ENCODE measurements at places on chromosomes 7 and 10.

- no peak for DNase-seq
These were observed 36.8 kb downstream of the SLC35B4 start for GRCh38 chr7:134279898-134280297.

DNA sequence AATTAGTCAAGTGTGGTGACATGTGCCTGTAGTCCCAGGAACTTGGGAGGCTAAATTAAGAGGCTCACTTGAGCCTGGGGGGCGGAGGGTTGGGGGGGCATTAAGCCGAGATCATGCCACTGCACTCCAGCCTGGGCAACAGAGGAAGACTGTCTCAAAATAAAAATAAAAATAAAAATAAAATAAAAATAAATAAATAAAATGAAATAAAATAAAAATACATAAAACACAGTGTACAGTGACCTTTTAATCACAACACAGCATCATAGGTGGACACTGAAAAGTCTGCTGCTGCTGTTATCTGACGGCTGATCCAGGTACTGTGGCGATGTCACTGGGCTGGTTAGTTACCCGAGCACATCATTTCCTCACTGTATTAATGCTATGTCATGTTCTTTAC lies 27.1 kb downstream of the LARP4B start:
- no peak for DNase-seq

DNA sequence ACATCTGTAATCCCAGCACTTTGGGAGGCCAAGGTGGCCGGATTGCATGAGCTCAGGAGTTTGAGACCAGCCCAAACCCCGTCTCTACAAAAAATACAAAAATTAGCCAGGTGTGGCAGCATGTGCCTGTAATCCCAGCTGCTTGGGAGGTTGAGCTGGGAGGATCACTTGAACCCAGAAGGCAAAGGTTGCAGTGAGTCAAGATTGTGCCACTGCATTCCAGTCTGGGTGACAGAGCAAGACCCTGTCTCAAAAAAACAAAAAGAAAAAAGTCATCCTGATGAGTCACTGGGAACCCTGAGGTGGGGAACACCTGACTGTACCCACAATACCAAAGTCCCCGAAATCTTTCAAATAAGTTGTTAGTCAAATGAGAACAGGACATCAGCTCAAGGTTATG lies 80.0 kb downstream of the NEBL start:
- no peak for DNase-seq

DNA sequence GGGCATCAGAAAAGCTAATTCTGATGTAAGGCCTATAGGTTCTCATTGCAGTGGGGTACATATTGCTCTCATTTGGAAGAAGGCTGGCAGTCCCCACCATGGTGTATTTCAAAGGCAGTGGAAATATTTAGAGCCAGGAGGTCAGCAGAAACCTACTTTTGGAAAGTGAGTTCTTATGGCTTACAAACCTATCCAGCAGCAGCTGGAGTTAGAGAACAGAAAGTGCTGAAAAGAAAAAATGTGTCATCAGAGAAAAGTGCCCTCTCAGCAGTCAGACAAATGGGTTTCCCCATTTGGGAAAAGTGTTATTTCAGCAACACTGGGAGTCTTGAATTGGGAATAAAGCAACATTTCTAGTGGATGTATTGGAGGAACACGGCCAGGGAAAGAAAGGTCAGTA lies 105.7 kb upstream of the IGFBP3 start:
- no peak for DNase-seq

- DNase-seq: no peak
These were observed 190.0 kb upstream of the POT1 start for GRCh38 chr7:125119559-125120115.

GRCh38 chr10:132668048-132668394 lies 117.9 kb downstream of the NKX6-2 start:
- DNase-seq: no peak

GRCh38 chr7:47852330-47853245 lies 95.7 kb downstream of the PKD1L1 start:
- no peak for DNase-seq

- DNase-seq: peak; percentile 64
These were observed 17.7 kb upstream of the NODAL start for GRCh38 chr10:70459061-70459773.

DNA sequence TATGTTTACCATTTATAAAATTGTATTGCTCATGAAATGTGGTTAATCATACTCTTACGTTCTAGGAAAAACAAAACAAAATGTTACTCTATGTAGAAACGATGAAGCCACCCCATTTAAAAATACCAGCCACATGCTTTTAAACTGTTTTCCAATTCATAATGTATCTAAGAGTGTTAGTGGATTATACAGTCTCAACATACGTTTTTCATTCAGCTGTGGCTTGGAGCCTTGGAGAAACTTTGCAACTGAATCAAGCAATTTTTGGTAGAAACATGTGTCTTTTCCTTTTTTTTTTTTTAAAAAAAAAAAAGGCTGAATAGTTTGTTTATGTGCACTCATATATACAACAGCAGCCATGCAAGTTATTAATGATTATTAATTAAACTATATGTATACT lies 378.0 kb upstream of the SEMA3D start:
- DNase-seq: no peak
